ENCODE measurements at places on chromosomes 5 and 9. TPM values are rescaled to one million over a fixed set of nuclear protein-coding genes. Genes with fewer than 3 reads are reported as not detected.

The ACOT12 gene
- total RNA-seq, result not detected

The SPATA31E1 gene
- 0.05 TPM for total RNA-seq

The GDA gene
- total RNA-seq, result 0.39 TPM

The PCDHB3 gene
- 6.4 TPM for total RNA-seq

The RFESD gene
- total RNA-seq, result 4.5 TPM

The CYLC2 gene
- not detected for total RNA-seq

- DNase-seq, result no peak
These were observed 124.4 kb upstream of the COL5A1 start for GRCh38 chr9:134517069-134517680.

GRCh38 chr9:89801742-89802670 is 197.2 kb downstream of the GADD45G start:
- no peak for DNase-seq

DNA sequence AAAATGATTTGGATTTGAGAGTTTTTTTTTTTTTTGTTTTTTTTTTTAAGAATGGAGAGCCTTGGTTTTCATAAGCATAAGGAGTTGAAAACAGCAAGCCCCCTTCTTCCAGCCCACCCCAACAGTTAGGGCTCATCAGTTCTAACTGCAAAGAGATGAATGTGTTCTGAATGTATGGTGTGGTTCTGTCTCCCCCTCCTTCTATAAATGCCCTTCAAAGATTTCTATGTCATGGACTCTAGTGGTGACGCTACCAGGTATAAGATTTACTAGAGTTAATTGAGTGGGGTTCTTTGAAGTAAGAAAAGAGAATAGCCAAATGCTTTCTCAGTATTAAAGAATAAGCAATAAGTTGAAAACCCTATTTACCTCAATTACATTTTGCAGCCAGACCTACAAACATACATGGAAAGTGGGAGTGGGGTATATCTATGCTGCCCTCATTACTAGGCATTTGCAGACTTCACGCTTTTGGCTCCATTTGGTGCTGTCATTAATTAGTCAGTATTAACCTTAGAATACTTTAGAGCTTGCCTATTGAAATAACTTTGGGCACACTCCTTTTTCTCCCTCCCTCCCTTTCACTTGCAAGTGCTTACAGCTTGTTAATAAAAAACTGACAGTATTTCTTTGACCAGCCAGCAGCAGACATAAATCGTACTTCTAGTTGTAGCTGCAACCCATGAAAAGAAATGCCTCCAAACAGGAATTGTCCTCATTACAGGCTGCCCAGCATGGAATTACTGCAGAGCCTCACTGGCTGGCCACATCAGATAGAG is 667.2 kb upstream of the ZNF608 start:
- DNase-seq, result no peak

DNA sequence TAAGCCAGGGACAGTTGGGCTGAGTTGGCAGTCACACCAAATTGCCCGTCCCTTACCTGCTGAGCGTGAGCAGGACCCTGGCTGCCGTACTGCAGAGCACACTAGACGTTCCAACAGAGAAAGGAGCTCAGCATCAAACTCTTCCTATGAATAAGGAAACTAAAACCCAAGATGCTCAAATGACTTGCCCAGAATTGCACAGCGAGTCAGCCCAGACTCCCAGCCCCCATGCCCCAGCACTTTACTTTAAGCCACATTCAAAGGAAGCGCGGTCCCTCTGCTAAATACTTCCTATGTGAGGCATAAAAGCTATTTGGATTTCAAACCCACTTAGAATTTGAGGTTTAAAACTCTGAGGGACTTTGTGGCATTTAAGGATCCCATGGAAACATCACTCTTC is 23.9 kb downstream of the PAX5 start:
- DNase-seq, result no peak

GRCh38 chr5:117204926-117205869 is 630.6 kb upstream of the SEMA6A start:
- DNase-seq, result no peak

- DNase-seq, result no peak
These were observed 75.0 kb upstream of the RAD23B start for GRCh38 chr9:107208121-107208520.

Data from WTC11 (cell line).